ENCODE measurements at places on chromosomes 3 and 15.

DNA sequence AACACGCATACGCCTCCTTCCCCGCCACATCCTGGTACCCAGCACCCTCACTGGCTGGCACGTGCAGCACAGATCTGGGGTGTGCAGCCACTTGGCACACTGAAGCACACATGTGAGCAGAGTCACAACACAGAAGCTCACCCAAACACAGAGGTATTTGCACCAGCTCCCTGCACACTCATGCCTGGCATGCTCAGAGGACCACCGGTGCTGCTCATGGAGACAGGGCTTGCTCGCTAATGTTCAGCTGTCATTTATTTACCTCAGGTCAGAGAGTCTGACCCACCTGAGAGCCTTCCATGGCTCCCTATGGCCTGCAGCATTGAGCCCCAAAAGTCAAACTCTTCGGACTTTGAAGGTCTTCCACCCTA lies 70.4 kb downstream of the ADAMTS7 start:
- no peak for DNase-seq

DNA sequence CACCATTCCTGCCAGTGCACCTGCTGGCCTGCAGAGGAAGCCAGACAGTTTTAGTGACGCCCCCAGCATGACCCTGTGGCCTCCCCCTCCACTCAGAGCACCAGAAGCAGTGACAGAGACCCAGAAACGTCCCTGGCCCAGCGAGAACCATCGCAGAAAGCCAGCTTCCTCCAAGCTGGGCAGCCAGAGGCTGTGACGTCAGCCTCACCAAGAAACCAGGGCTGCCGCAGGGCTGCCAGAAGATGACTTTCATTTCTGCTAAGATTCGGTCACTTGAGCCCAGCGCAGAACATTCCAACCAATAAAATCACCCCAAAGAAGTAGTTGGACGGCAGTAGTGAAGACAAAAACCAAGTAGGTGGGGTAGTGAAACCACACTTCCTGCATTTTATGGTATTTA lies 29.6 kb upstream of the RPL32 start:
- DNase-seq: no peak

DNA sequence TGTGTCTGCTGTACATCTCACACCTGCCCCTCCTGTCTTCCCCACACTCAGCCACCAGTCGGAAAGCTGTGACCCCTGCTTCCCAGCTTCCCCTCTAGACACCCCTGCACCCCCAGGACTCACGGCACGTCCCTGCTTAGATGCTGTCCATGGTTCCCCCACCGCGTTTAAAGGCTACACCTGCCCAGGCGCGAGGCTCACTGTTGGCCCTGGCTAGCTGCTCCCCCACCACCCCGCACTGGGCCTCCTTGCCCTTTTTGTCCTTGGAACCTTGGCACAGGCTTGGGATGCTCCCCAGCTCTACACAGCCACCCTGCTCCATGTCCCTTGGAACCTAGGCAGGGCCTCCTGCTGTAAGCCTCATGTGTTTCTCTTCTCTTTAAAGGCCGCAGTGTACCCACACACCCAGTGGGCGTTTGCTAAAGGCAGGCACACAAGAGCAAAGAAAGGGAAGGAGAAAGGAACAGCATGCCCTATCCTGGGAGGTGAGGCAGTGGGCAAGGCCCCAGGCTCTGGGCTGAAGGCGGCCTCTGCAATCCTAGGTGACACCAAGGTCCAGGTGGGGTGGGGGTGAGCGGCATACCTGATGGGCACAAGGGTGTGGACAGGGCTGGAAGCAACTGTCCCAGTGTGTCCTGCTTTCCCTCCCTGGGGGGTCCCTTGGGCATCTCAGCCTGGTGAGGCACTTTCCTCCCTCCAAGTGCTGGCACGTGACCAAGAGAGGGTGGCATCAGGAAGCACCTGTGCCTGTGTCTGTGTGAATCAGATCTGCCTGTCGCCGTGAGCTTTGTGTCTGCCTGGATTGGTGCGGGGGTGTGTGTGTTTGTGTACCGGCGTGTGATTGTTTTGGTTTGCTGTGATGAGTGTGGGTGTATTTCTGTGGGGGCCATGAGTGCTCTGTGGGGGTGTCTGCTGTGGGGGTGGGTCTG lies 54.4 kb downstream of the TPRA1 start:
- no peak for DNase-seq

- DNase-seq: no peak
Observed at GRCh38 chr3:79846148-79846933, 78.5 kb upstream of the ROBO1 start.

- no peak for DNase-seq
Observed at GRCh38 chr3:55934771-55935170, 447.7 kb upstream of the WNT5A start.

GRCh38 chr15:89137926-89138325 lies 49.7 kb downstream of the ABHD2 start:
- no peak for DNase-seq

Data from stimulated activated CD4-positive, alpha-beta T cell treated with anti-CD3 and anti-CD28 coated beads, Interleukin-1b, Interleukin-23, amount 100 ng/mL, for 24 hours (primary cell).